ENCODE measurements at places on chromosomes 2 and 18.

GRCh38 chr2:27320958-27321543, 1.8 kb downstream of the MPV17 start:
- DNase-seq = peak; percentile 82

GRCh38 chr2:1975060-1975459, 230.7 kb upstream of the PXDN start:
- no peak for DNase-seq

DNA sequence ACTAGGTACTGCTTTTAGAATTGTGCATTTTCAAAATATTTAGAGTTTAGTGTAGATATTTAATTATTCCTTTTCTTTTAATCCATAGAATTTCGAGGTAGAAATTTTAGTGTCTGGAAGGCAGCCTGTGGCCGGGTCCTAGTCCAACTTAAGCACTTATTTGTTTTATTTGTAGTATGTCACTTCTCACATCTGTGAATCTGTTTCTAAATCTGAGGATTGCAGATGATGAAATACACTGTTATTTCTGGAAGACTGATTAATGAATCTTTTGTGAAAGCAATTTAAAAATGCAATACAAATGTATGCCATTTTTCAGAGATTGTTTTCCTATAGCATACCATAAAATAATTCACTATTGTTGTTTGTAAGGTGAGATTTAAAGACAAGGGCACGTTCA, 483.9 kb upstream of the TRIB2 start:
- DNase-seq = no peak

DNA sequence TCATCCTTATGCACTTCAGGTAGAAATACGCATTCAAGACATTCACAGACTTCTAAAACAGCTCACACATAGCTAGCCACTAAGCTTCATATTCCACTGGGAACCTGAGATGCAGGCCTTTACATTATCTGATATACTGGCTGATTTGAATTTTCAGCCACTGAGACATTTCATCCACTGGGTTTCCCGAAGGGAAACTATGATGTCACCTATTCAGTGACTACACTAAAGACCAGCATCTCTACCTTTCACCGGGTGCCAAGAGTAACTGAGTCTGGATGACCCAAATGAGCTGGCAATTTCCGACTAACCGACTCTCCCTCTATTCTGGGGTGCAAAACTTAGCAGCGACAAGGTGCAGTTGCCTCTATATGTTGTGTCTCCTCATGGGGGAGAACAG, 31.8 kb upstream of the SP140L start:
- no peak for DNase-seq

GRCh38 chr2:191412353-191412752, 167.1 kb downstream of the MYO1B start:
- DNase-seq = no peak
